T1000 (cell line): ENCODE measurements at places on chromosomes 13 and 19.

GRCh38 chr13:25973576-25973975 lies 78.2 kb downstream of the SHISA2 start:
- no peak for DNase-seq

DNA sequence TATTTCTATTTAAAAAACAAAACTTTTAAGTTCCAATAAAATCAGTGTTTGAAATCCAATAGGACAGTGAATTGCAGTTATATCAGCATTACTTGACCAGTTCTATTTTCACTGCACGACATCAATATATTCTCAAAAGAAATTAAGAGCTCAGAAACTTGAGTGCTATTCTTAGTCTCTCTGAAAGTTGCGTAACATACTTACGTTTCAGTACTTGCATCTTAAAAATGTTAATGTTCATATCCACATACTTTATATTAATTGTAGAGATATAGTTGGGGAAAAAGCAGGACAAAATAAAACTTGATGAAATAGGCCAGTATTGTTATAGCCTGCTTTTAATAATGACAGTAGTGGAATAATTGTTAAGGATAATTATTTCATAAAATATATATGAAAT lies 720.5 kb upstream of the PCDH9 start:
- no peak for DNase-seq

- no peak for DNase-seq
Measured at GRCh38 chr13:20231839-20232555, at the start of gene GJB6. Gene GJB6 (minus strand): TSS chr13:20232319. CDS start chr13:20223480, 8,839 bp downstream.

DNA sequence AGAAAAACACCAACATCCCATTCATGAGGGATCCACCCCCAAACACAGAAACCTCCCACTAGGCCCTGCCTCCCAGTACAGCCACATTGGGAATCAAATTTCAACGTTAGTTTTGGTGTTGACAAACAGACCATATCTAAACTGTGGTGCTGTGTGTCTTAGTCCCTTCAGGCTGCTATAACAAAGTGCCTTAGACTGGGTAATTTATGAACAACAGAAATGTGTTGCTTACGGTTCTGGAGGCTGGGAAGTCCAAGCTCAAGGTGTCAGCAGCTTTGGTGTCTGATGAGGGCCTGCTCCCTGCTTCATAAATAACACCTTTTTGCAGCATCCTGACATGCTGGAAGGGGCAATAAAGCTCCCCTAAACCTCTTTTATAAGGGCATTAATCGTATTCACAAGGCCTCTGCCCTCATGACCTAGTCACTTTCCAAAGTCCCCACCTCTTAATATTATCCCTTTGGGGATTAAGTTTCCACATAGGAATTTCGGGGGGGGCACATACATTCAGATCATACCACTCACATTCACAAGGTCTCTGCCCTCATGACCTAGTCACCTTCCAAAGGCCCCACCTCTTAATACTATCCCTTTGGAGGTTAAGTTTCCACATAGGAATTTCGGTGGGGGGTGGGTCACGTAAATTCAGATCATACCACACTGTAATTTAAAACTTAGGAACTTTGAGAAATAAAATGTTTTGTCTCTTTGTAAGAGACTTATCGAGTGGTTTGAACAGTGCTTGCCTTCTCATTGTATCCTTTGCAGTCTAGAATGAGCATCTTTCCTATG lies 27.5 kb downstream of the ZNF507 start:
- DNase-seq: peak; percentile 33

DNA sequence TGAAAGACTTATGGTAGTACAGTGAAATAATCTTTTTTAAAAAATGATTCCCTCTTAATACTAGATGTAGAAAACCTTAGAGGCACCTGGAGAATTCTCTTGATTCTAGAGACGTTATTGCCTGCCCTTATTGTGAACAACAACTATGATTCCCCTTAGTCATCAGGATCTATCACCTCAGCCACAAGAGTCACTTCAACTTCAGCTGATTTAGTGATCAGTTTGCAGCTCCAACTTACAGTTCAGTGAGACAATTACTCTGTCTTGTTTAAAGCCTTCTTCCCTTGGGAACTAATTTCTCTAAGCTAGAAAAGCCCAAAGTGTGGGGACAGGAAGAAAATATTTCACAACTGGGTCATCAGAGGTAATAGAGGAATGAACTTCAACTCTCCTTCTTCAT lies 254.3 kb upstream of the SLITRK1 start:
- DNase-seq: no peak

GRCh38 chr13:41970022-41970421 lies 9.1 kb upstream of the VWA8 start:
- DNase-seq: no peak

GRCh38 chr13:110262508-110263291 lies 44.3 kb downstream of the COL4A1 start:
- no peak for DNase-seq

DNA sequence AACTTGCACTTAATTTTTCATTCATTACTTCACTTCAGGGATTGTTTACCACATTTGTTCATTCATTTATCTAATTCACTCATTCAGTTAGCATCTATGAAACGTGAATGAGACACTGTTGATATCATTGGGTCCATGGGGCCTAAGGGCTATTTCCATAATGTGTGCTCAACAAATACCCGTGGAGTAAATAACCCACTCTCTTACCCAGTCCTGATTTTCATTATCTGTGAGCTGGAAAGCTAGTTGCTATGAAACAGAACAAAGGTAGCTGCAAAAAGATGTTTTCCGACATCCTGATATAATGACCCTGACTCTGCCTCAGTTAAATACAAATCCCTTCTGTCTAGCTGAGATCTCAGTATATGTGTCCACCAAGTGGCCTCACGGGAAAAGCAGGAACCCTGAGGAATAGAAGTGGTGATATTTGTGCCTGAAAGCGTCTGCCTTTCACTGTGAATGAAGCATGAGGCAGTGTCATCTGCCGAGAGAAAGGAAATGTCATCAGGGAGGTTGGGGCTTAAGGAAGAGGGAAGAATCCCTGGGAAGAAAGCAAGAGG lies 63.8 kb downstream of the SERTM1 start:
- DNase-seq: no peak

GRCh38 chr13:113210833-113211232 lies 1.4 kb downstream of the CUL4A start:
- DNase-seq: no peak

DNA sequence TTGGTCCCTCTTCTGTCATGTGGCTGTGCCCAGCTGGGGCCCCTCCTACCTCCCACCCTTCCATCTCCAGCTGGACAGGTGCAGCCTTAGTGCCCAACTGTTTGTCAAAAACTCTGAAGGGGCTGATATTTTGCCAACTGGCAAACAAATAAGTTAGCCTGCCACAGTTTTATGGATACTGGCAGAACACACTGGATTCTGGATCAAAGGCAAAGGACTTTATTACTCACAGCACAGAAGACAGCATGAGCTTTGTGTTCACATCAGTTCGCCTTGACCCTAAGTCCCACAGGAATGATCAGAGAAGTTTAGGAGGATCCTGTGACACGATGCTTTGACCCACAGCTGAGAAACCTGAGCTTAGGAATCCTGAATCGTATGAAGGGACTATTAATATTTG lies 16.4 kb downstream of the KLK2 start:
- no peak for DNase-seq

DNA sequence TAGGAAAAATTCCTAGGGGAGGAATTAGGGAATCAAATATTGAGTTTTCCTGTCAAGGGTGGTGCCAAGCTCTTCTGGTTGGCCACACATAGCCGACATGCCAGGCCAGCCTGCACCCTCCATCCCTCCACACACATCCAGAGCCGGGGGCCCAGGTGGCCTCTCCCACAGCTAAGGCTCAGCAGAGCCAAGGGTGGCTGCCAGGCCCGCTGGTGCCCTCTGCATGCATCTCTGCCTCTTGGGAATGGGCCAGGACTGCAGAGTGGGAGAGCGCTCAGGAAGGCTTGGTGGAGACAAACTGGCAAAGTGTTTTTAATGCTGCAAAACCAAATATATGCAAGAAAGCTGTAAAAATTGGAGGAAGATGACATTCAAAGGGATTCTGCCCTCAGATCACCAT lies 42.7 kb upstream of the GAS6 start:
- no peak for DNase-seq

DNA sequence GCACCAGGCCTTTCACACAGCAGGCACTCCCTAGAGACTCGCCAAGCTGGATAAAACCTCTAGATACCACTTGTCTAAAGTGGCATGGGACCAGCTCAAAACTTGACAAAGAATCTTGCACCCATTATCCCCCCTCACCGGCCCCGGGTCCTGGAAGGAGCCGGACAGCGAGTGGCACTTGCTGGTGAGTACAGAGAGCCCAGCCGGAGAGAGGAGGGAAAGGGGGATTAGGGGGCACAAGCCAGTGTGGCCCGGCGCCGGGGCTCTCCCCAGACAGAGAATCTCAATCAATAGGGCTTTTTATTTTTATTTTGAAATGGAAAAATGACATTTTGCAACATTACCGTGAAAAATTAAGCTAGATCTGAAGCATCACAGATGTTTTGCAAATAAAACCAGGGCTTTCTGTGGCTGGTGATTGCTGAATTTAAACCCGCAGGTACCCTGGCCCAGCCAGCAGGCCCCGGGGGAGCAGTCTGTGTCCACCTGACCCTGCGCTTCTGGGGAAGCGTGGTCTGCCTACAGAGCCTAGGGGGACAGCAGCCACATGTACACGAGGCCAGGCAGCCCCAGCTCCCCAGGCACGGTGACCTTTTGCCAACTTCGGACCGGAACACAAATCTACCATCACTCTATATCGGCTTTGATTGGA lies 10.0 kb upstream of the VSTM2B start:
- DNase-seq: no peak

GRCh38 chr13:72782717-72783116 lies 784 bp downstream of the PIBF1 start:
- DNase-seq: no peak

DNA sequence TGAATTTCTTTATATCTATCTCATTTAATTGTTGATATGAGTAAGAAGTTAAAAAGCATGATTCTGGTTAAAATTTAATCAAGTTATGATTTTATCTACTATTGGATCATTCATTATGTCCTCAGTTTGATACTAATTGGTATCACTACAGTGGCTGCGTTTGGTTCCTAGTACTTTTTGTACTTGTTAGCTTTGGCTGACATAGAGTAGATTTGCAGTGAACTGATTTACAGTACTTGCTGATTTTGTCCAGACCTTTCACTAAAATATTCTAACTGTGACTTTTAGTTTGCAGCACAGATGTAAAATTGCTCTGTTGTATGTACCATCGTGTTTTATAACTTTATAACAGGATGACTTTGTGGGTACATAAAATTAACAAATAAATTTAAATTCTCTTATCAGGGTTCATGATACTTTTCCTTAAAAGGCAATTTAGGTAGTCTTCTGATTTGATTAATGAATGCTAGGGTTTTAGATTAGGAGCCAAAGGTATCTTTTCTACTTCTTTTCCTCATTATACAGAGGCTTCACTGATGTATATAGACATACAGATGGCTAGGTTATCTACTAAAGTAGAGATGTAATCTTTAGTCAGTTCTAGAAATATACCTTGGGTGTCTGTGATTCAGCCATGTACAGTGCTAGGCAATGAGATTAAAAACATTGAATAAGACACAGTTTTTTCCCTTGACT lies 8.7 kb downstream of the UCHL3 start:
- no peak for DNase-seq

- DNase-seq: no peak
Measured at GRCh38 chr13:71865874-71866334, 1.1 kb downstream of the DACH1 start.

- DNase-seq: no peak
Measured at GRCh38 chr13:46202188-46202795, 9.4 kb upstream of the LRRC63 start.

- DNase-seq: no peak
Measured at GRCh38 chr19:2176337-2176994, 12.7 kb downstream of the DOT1L start.

DNA sequence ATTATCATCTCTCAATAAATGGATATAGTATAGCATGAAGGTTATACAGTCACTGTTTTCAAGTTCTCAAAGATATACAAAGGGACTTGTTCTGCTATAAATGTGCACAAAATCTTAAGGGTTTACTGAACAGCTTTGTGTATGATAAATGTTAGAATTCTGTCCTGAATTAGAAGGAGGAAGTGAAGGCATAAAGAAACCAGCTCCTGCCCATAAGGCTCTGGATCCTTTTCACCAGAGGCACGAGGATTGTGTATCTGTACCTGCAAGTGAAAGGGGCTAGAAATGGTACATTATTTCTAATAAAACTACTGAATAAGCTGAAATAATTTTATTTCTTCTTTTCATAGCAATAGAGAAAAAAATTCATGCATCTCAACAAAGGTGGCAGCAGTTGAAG lies 32.4 kb downstream of the PHF11 start:
- DNase-seq: no peak

DNA sequence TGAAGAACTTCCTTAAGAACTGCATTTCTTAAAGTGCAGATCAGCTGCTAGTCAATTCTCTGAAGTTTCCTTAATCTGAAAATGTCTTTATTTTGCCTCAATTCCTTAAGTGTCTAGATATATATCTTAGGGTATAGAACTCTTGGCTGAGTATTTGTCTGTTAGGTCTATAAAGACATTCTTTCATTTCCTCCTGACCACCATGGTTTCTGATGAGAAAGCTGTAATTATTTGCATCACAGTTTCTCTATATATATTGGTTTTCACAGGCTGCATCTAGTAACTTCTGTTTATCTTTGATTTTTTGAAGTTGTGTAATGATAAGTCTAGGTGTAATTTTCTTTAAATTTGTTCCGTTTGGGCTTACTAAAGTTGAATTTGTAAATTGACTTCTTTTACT lies 15.2 kb downstream of the NDFIP2 start:
- DNase-seq: no peak

- DNase-seq: no peak
Measured at GRCh38 chr13:54593504-54593903, 1564.9 kb downstream of the OLFM4 start.

DNA sequence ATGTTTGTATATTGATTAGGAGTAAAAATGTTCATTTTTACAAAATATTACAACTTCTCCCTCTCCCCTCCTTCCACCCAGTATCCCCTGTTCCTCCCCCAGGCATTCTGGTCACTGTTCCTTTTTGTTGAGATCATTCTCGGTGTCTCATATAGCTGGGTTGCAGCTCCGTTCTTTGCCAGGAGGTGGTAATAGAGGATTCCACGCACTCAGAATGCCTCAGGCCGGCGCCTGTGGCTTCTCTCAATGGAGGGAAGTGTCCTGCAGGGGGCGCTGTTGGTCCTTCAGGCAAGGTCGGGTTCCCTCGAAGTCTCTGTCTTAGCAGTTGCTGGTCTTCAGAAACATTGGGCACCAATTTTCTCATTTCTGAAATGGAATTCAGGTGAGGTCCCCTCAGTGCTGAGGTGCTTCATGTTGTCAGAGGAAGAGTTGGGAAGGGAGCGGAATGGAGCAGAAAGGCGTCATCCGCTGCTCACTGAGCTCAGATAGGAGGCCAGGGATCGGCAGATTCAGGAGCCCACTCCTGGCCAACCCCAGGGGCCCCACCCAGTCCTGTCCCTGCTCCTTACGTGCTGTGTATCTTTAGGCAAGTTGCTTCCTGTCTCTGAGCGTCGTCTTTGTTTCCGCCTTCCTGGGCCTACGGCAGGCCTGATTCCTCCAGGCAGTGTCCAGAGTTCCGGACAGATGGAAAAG lies 10.3 kb upstream of the GARIN5A start:
- DNase-seq: no peak

GRCh38 chr13:75405976-75406703 lies 75.8 kb downstream of the TBC1D4 start:
- no peak for DNase-seq

GRCh38 chr13:101570410-101570809 lies 117.9 kb downstream of the ITGBL1 start:
- no peak for DNase-seq

- no peak for DNase-seq
Measured at GRCh38 chr19:40157059-40157458, 34.2 kb upstream of the MAP3K10 start.
